ENCODE measurements at places on chromosomes 11 and 22.

DNA sequence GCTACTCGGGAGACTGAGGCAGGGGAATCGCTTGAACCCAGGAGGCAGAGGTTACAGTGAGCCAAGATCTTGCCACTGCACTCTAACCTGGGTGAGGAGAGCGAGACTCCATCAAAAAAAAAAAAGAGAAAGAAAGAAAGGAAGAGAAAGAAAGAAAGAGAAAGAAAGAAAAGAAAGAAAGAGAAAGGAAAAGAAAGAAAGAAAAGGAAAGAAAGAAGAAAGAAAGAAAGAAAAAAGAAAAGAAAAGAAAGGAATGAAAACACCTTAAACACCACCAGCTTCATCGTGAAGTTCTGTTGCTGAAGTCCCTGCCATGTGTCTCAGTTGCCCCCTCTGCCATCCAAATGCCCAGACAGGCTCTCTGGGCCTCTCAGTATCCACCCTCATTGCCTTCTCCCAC is 9.9 kb upstream of the CXCR5 start:
- no peak for DNase-seq

DNA sequence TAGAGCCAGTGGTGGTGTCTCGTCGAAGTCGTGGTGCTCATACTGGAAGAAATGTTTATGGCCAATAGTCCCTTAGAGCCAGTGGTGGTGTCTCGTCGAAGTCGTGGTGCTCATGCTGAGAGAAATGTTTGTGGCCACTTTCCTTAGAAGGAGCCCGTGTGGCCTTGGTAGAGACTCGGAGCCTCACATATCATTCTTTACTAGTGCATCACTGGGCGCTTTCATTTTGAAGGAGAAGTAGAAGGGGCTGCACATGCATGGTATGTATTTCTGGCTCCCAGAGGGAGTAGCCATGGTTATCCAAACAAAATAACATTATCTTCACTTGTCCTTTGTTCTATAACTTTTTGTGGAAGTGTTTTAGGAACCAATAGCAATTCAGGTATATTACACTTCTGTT is 69.5 kb downstream of the JAM3 start:
- DNase-seq: no peak

DNA sequence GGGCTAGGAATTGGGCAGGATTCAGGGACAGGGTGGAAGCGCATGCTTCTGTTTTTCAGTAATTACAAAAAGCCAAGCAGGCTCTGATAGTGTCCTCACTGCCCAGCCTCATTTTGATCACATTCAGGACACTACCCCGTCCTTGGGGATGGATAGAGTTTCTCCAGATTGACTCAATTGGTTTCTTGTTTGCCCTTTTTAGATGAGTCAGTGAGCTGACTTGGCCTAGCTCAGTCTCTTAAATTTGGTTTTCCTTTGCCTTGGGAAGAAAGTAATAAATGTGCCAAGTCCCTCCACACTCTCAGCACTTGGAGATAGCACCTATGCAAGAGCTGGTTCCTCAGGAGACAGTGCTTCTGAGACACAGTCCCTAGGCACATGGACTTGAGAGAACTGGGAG is 25.5 kb downstream of the DKK3 start:
- no peak for DNase-seq

DNA sequence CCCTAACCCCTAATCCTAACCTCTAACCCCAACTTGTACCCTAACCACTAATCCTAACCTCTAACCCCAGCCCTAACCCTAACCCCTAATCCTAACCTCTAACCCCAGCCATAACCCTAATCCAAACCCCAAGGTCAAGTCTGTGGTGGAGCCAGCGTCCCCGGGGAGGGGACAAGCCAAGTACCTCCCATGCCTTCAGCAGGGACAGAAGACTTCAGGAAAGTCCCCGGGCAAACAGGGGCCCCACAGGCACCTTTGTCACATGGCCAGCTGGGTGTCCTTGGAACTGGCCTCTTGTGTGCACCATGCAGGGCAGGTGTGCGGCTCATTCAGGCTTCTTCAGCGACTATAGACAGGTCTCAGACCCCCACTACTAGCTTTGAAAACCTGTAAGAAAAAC is 555.8 kb downstream of the BRD1 start:
- DNase-seq: no peak

DNA sequence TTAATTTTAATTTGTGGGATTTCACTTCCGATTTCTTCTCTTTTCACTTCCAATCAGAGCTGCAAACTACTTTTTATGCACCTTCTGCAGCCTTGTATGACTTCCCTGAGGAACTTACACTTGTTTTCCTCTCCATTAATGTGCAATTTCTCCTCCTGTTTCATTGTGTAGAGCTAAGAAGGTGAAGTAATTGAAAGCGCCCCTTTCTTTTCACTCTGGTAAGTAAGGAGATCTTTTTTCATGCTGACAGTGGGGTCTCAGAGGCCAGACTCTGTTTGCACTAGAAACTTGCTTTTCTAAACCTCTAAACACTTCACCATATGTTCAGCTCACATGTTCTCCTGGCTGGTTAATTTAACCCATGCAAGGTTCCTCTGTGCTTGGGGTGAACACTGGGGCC is 117.0 kb downstream of the FANCF start:
- no peak for DNase-seq

DNA sequence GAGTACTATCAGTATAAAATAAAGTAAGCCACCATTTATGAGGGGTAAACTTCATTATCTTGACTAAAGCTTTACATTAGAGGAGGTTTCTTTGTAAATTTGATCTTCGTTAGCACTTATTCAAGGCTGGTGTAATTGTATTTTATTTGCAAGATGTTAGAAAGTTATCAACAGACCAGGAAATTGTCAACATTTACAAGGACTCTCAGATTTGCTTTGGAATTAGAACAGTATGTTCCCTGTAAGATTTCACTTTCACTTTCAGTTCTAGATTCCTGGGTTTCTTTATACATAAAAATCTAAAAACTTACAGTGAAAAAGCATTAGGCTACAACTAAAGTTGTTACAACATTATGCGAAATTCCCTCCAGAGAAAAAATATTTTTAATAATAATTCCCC is 4.6 kb upstream of the BIRC3 start:
- DNase-seq: no peak

DNA sequence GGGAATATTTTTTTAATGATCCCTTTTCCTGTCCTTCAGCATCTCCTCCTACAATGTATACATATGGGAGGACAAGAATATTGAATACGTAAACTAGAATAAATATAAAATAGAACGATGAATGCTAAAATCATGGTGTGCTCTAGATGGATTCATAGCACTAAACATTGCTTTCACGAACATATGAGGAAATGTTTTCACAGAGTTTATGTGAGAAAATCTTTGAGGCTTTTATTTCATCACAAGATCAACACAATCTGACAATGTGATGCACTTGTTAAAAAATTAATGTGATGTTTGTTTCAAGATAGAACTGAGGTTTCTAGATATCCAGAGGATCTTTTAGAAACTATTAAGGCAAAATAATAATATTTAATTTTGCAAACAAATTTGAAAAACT is 3.0 kb downstream of the CARD16 start:
- no peak for DNase-seq

DNA sequence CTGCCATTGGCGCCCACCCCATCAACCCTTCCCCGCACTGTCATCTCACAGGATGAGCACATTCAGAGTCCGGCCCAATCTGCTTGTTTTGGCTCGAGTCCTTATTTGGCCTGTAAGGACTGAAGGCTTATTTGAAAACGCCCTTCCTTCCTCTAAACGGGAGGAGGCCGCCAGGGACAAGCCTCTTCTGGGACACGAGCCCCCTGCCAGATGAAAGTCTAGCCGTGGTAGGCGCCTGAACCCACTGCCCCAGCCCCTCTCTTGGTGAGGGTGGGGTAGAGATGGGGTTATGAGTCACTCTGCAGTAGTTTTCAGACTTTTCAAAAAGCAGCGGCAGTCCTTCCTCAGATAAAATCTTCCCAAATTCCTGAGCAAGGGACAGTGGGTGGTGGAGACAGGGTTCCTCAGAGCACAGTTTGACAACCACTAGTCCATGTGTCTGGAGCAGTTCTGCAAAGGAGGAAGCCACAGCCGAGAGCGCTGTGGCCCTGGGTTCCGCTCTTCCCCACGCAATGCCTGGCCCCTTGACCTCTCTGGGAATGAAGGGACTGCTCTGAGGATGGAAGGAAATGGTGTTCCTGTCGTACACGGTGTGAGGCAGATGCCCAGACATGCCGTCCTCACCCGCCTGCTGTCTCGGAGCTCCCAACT is 57.0 kb downstream of the MYH9 start:
- DNase-seq: no peak

- no peak for DNase-seq
These were observed 147.9 kb upstream of the CADM1 start for GRCh38 chr11:115652094-115652493.

- DNase-seq: peak; percentile 91
These were observed at the start of gene SSRP1 for GRCh38 chr11:57335343-57336110. SSRP1 (minus strand) TSS chr11:57335892; CDS start chr11:57335121, 771 bp downstream.

DNA sequence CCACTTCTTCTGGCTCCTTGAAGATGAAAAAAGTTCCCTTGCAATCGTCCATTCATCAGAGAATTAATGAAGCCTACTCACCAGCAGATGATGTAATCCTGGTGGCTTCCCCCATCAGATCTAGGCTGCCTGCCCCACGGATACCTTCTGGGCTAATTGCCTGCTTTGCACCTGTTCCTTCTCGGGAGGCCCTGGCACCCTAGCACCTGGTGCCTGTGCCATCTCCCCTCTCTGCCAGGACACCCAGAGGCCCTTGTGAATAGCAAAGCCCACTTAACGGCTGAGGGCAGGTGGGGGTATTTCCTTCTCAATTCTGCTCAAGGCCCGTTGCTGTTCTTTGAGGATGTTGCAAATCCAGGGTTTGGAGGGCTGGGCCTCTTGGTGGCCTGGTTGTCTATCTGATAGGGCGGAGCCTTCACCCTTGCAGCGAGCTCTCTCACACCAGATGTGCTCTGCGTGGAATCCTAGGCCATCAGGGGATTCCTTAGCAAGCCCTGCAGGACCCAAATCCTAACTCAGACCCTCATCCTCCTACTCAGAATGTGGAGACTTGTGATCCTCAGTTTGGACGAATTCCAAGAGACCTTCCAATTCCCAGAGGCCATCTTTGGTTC is at the start of gene LMO2:
LMO2 (minus strand) TSS at position 363 of the 614 bp plus-strand sequence. CDS start 22,360 bp downstream, outside the sequence.
- no peak for DNase-seq

DNA sequence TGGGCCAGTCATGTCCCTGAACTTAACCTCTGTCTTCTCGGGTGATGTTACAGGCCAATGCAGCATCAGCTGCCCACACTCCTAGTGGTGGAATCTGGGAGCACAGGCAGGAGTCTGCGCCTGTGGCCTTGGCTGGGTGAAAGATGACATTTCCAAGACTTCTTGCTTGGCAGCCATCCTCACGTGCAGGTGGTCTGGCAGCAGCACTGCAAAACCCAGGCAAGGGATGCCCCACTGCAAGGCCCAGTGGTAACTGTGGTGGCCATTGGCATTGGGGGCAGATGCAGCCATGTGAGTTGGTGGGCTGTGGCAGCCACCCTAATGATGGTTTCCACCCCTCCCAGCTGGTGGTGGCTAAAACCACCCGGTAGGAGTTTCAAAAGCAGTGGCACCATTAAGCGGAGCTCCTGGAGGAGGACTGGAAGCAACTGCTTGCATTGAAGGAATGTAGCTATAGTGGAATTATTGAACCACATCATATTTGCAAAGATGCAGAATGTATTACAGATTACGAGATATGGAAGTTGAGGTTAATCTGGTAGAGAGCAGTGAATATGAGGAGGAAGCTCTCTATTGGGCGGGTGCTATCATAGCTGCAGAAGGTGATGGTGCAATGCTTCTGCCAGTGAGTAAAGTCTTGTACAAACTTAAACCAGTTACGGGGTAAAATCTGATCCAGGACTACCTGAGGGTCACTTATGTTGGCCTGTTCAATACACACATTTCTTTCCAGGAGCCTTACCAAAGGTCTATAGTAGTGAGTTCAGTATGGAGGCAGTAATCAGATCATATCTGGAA is 120.7 kb upstream of the TOP3B start:
- no peak for DNase-seq

DNA sequence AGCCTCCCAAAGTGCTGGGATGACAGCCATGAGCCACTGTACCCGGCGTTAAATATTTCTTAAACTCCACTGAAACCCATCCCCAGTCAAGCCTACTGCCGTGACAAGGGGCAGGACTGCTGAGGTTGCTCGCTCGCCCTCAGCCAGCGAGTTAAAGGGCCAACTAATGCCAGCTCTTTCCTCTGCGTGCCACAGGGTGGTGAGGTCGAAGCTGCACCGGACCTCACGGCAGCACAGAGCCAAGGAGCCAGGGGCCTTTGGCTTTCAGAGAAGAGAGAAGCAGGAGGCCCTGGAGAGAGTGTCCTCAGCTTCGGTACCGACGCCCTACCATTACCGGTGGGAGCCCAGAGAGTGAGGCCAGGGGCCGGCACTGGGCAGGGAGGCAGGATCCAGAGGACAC is 12.8 kb downstream of the ARFGAP2 start:
- DNase-seq: no peak
